ENCODE measurements at places on chromosomes 12 and 14.

GRCh38 chr12:3117144-3117581 is 40.0 kb downstream of the TSPAN9 start:
- H3K27ac ChIP-seq: no peak overlapping the region
- peaks cover 6% of the 10 kb centered on the region for H3K4me1 ChIP-seq
- no peak overlapping the region for H3K4me3 ChIP-seq
- DNase-seq: no peak

- H3K4me1 ChIP-seq: peaks cover 13% of the 10 kb centered on the region
- no peak overlapping the region for H3K27ac ChIP-seq
- no peak for DNase-seq
- no peak overlapping the region for H3K4me3 ChIP-seq
- H3K36me3 ChIP-seq: no peaks in the 10 kb centered on the region
Measured at GRCh38 chr14:91575469-91576208, 65.5 kb upstream of the PPP4R3A start.

- no peaks in the 10 kb centered on the region for H3K4me1 ChIP-seq
- H3K36me3 ChIP-seq: no peaks in the 10 kb centered on the region
- H3K27ac ChIP-seq: peak within 1 kb of the TSS; percentile 35
Measured at GRCh38 chr12:102917026-102917787, at the start of gene PAH. PAH (minus strand) TSS chr12:102917244; CDS start chr12:102917130, 114 bp downstream.

- no peak overlapping the region for H3K4me3 ChIP-seq
- peaks cover 8% of the 10 kb centered on the region for H3K36me3 ChIP-seq
- no peak overlapping the region for H3K27ac ChIP-seq
- H3K4me1 ChIP-seq: peaks cover 1% of the 10 kb centered on the region
- no peaks in the 10 kb centered on the region for H3K27me3 ChIP-seq
Measured at GRCh38 chr12:89593233-89593632, 67.4 kb upstream of the POC1B start.

- H3K27me3 ChIP-seq: no peaks in the 10 kb centered on the region
- H3K4me3 ChIP-seq: no peak overlapping the region
- peaks cover 2% of the 10 kb centered on the region for H3K36me3 ChIP-seq
- H3K27ac ChIP-seq: no peak overlapping the region
Measured at GRCh38 chr12:124422142-124422569, 127.3 kb downstream of the RFLNA start.

DNA sequence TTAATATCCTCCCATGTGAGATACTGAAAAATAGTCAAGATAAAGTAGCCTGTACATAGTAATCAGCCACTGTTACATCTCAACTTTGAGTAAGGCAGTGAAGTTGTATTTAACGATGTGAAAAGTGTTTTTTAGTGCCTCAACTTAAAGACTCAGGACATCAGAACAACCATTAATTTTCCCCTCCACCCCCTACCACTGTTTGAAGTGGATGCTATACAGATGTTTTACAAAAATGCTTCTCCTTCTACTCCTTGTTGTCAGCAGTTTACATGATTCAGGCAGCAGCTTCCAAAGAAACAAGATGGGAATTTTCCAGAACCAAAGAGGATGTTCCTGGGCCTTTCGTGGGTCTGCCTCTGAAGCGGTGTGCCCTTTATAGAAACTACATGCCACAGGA is 143.6 kb downstream of the RPAP3 start:
- H3K4me1 ChIP-seq: peaks cover 2% of the 10 kb centered on the region
- no peaks in the 10 kb centered on the region for H3K27me3 ChIP-seq
- H3K36me3 ChIP-seq: no peaks in the 10 kb centered on the region
- no peak overlapping the region for H3K4me3 ChIP-seq

GRCh38 chr12:107564946-107565345 is 120.7 kb upstream of the PWP1 start:
- peaks cover 3% of the 10 kb centered on the region for H3K36me3 ChIP-seq
- H3K4me3 ChIP-seq: no peak overlapping the region
- no peak for DNase-seq
- no peaks in the 10 kb centered on the region for H3K27me3 ChIP-seq
- H3K27ac ChIP-seq: peak overlapping the region; percentile 21
- peaks cover 17% of the 10 kb centered on the region for H3K4me1 ChIP-seq
